ENCODE measurements at places on chromosomes 1 and 21.

- DNase-seq: no peak
These were observed 35.4 kb downstream of the OR2C3 start for GRCh38 chr1:247500865-247501264.

GRCh38 chr1:41353744-41354143 lies 7.5 kb upstream of the FOXO6 start:
- no peak for DNase-seq

DNA sequence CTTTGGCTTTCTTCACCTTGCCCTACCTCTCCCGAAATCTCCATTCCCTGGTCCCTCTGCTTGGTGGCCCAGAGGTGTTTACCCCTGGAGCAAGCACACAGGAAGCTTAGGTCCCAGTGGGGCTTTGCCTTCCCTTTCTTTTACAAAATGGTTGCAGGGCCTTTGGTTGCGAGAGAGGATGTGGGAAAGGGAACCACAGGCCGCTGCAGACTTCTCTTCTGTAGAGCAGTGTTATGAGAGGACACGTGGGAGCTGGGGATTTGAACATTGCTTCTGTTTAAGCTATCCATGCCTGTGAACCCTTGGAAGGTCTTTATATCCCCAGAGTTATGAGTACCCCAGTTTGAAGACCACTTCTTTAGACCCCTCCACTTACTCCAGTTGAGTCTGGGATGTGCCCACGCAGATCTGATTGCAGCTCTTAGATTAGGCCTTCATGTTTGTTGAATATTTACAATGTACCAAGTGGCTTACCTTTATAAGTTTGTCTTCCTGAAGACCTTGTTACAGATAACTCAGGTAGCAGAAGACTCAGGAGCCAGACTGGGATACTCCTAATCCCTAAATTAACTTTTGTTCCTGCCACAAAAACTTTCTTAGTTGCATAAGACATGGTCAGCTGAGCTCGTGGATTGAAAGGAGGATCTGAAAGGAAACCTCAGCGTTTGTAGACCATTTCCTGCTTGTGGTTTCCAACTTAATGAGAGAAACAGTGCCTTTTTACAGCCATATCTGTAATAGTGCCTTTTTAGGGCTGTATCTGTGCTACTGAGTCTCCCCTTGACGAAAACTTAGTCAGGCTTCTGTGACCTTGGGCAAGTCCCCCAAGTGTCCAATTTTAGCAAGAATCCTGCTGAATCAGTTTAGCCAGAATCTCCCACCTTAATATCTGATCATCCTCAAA lies 21.9 kb upstream of the IVNS1ABP start:
- no peak for DNase-seq

- DNase-seq: no peak
These were observed 124.5 kb upstream of the ERG start for GRCh38 chr21:38622827-38623209.

DNA sequence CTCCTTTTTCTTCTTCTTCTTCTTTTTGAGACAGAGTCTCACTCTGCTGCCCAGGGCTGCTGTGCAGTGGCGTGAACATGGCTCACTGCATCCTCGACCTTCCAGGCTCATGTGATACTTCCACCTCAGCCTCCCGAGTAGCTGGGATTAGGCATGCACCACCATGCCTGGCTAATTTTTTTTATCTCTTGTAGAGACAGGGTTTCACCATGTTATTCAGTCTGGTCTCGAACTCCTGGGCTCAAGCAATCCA lies 13.0 kb upstream of the PADI1 start:
- DNase-seq: no peak

DNA sequence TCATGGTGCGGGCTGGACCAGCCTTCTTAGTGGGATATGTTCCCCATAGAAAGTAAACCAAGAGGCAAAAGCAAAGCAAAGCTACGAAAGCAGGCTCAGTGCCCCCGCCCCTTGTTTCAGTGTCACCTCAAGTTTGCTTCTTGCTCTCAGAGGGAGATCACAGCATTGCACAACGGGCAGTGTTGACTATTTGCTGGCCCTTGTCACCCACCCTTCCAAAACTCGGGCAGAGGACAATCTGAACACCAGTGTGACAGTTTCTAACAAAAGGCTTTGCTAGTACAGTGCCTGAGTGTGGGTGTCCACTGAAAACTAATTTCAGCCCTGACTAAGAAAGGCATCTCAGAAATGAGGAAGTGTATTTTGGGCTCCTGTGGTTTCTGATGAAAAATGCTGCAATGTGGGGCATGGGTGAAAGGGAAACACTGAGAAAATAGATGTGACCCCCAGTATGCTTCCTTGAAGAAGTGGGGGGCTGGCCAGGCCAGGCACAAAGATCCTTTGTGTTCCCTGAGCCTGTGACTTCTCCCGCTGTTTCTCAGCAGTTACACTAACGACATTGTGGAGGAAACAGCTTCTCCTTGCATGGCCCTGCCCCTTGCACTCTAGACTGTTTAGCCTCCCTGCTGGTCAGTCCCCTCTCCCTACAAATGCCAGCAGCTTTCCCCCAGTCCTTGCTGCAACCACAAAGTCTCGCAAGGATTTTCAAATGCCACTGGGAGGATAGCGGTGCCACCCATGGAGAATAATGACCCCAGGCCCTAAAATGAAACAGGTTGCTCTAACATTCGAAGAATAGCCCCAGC lies 33.3 kb upstream of the KCNE1 start:
- no peak for DNase-seq

GRCh38 chr1:230819976-230820375 lies 48.3 kb downstream of the C1orf198 start:
- no peak for DNase-seq

GRCh38 chr1:241934201-241934848 lies 23.2 kb upstream of the BECN2 start:
- no peak for DNase-seq

DNA sequence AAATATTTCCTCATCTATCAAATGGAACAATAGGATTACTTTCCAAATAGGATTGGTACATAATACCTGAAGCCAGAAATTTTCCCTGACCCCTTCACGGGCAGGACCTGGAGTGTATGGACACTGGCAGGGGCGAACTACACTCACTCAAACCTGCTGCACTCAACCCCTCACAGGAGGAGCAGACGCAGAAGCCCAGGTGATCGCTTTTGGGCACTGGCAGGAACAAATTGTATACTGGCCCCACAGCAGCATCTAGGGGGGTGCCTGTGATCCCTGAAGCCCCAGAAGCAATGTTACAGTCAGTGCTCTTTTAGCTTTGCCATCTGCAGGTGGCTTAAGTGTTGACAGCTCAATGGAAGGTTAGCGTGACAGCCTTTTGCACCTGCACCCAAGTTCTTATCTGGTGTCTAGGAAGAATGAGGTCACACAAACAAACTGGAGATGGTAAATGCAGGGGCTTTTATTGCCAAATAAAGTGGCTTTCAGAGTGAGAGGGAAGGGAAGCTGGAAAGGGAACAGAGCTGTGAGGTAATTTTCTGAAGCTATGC lies 199.2 kb upstream of the NEGR1 start:
- no peak for DNase-seq

DNA sequence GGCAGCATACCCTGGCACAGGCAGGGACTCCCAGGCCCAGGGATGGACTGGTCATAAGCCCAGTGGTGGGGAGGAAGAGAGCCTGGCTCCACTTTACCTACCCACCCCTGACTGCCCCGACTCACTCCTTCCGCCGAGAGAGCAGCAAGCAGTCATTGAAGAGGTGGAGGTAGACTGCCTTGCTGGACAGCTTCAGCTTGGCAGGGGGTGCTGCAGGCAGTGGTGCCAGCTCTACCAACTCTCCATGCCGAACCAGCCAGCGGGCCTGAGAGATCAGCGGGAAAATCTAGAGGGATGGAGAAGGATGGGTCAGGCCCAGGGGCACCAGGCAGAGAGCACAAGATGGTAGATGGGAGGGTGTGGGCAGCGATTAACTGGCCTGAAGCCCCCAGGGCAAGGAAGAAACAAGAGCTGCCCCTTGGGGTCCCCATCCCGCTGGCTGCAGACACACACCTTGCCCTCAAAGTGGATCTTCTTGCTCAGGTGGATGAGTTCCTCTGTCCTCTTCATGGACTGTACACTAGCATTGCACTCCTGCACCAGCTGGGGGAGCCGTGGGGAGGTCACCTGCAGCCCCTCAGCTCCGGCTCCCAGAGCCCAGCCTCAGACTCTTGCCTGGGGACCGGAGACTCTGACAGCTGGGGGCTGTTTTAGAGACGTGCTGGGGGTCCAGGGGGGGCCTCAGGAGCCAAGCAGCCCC lies 7.7 kb downstream of the ARHGEF19 start:
- peak; percentile 27 for DNase-seq

DNA sequence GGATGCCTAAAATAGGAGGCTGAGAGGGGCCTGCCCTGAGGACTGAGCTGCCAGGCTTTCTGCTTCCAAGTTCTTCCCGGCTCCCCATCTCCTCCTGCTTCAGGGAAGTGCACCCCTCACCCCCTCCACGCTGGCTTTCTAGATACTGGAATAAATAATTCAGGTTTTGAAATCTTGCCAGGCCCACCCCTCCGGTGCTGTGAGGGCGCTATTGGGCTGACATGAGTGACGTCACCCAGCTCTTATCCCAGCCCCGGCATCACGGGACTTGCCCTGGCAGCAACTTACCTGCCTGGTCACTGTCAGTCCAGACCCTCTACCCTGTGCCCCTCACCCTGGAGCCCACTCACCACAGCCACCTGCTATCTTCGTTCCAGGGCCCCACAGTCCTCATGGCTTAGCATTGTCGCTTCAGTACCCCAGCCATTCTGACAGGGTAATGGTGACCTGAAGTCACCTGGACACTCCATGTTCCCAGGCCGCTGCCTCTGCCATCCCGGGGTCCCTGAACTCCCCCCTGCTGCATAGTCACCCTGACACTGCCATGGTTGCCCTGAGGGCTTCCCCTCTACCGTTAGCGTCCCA lies 819 bp upstream of the GPR3 start:
- peak; percentile 80 for DNase-seq

- DNase-seq: no peak
These were observed 126.5 kb downstream of the AKT3 start for GRCh38 chr1:243723458-243724043.

DNA sequence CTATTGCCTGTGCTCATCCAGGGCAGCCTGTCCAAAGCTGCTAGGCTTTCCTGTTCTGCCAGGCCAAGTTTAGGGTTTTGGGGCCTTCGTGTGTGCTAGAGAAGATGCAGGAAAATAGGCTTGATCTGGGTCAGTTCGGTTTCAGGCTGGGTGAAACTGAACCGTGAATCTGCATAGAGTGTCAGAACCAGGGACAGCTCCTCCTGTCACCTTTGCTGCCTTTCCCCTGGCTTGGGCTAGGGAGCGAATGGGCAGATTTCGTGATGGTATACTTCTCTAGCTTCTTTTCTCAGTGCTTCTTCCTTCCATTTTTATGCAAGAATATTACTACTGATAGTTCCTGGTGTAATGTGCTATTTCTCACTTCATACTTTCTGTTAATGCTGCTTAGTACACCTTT lies 6.0 kb upstream of the AGO1 start:
- no peak for DNase-seq

GRCh38 chr21:37230632-37231248 lies 36.4 kb downstream of the VPS26C start:
- DNase-seq: no peak

- no peak for DNase-seq
These were observed 185.9 kb downstream of the TPR start for GRCh38 chr1:186189156-186189555.

- DNase-seq: no peak
These were observed 115.8 kb downstream of the C1orf94 start for GRCh38 chr1:34292472-34292871.

DNA sequence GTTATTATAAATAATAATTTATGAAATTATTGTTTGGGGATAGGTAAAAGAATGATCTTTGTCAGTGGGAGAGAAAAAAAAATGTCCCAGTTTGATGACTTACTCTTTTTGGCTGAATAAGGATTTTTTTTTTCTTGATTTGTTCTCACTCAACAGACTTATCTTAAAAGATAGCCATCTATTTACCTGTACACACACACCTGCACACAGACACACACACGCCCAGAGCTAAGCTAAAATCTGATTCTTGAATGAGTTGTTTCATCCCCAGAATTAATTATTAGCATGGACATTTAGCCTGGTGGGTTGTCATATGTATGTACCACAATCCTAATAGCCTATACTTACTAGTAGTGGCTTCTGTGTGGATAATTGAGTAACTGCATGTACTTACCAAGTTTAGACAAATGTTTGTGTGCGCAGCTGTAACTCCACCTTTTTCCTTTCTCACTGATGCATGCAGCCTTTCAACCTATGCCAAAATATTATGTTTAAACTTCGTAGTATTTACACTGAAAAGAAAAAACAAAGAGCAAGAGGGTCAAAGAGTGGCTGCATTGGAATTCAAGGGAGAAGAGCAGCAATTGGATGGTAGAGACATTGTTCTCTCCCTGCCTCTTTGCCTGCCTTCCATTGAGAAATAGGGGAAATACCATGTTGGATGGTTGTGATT lies 174.3 kb downstream of the ADGRL2 start:
- DNase-seq: peak; percentile 65

- DNase-seq: no peak
These were observed 280.4 kb downstream of the SETD4 start for GRCh38 chr21:35779690-35780570.

DNA sequence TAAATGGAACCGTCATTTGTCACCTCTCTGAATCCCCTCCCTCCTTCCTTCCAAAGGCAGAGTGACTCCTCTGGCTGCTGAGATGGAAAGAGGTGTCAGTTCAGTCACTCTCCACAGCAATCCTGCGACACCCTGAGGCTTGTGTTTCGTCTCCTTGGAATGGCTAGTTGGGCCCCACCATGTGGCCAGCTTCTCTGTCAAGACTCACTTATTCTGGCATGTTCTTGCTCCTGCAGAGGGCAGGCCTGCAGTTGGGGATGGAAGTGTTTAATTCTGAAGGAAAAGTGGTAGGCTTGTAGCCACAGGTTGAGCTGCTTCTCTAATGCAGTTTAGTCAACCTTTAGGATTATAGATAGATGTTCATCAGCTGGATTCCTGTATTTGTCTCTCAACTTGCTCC lies 149.6 kb downstream of the LMO4 start:
- no peak for DNase-seq

GRCh38 chr1:62962901-62963776 lies 179.2 kb downstream of the ATG4C start:
- DNase-seq: no peak

DNA sequence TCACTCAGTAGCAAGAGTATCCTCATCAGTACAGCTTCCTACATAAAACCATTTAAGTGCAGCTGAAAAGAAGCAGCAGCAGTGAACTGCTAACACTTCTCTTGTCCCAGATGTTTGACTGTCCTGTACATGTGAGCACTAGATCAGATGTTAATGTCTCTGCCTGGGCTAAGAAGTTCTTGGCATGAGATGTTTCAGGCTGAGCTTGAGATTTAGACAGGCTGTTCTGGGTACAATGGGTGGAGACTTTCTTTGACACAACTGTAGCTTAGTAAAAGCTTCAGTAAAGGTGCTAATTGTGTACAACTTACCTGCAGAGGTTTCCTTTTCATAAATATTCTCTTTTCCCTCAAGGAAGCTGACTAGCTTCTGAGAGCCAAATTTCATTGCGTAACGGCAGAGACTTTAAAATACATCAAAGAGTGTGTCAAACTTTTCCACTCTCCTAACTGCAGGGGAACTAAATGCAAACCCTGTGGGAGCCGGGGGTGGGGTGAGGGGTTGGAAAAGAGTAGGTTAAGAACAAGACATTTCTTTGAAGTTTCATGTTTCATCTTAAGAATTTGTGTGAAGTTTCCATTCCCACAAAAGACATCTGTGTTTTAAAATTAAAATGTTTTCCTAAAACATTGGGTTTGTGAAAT lies 82.1 kb upstream of the CCDC190 start:
- DNase-seq: no peak
